Renal cortical epithelial cell (primary cell): ENCODE measurements at places on chromosomes 7 and 10. TPM values are rescaled to one million over a fixed set of nuclear protein-coding genes. Genes with fewer than 3 reads are reported as not detected.

The OSBPL3 gene
- 42.7 and 43.8 TPM in 2 replicates for total RNA-seq

The PIK3CG gene
- total RNA-seq = not detected in 2 replicates

The ERV3-1 gene
- 2.4 and 14.4 TPM in 2 replicates for total RNA-seq

The FEZF1 gene
- not detected in 2 replicates for total RNA-seq

The POLR2J2 gene
- 0.35 and 4.0 TPM in 2 replicates for total RNA-seq

The HOXA9 gene
- 22.6 and 70.8 TPM in 2 replicates for total RNA-seq

The ITGA8 gene
- total RNA-seq = under 0.01 and 0.05 TPM in 2 replicates

The FAM237B gene
- total RNA-seq = not detected in 2 replicates

The LRIT1 gene
- total RNA-seq = not detected in 2 replicates

The BUD31 gene
- 77.7 and 128 TPM in 2 replicates for total RNA-seq

The MALSU1 gene
- 55.3 and 72.2 TPM in 2 replicates for total RNA-seq

The TUBAL3 gene
- 0.35 and 1.7 TPM in 2 replicates for total RNA-seq

The EVX1 gene
- not detected in 2 replicates for total RNA-seq

The DMBT1 gene
- total RNA-seq = under 0.01 TPM in 2 replicates

The PLXNA4 gene
- total RNA-seq = 0.05 TPM in 1 of 2 replicates, not detected in the other

The OR13A1 gene
- not detected in 2 replicates for total RNA-seq

The TAS2R3 gene
- total RNA-seq = 2.3 TPM in 1 of 2 replicates, not detected in the other

The ARPC1B gene
- total RNA-seq = 565 and 690 TPM in 2 replicates

The HOXA13 gene
- under 0.01 TPM in 1 of 2 replicates, not detected in the other for total RNA-seq

The MBLAC1 gene
- total RNA-seq = 1.6 and 2.0 TPM in 2 replicates

The ZC3HAV1L gene
- 13.5 and 34.9 TPM in 2 replicates for total RNA-seq

The PNLIP gene
- total RNA-seq = not detected in 2 replicates

The SUV39H2 gene
- total RNA-seq = 11.6 and 21.0 TPM in 2 replicates

The FZD1 gene
- 8.0 and 20.6 TPM in 2 replicates for total RNA-seq

The PRF1 gene
- not detected in 2 replicates for total RNA-seq

The HOXA11 gene
- 1.7 and 5.4 TPM in 2 replicates for total RNA-seq

The SDK1 gene
- total RNA-seq = 6.3 and 30.9 TPM in 2 replicates

The CNTNAP2 gene
- 0.25 and 12.9 TPM in 2 replicates for total RNA-seq

The MSS51 gene
- total RNA-seq = 0.69 and 1.5 TPM in 2 replicates
